ENCODE measurements at places on chromosomes 5 and 9.

DNA sequence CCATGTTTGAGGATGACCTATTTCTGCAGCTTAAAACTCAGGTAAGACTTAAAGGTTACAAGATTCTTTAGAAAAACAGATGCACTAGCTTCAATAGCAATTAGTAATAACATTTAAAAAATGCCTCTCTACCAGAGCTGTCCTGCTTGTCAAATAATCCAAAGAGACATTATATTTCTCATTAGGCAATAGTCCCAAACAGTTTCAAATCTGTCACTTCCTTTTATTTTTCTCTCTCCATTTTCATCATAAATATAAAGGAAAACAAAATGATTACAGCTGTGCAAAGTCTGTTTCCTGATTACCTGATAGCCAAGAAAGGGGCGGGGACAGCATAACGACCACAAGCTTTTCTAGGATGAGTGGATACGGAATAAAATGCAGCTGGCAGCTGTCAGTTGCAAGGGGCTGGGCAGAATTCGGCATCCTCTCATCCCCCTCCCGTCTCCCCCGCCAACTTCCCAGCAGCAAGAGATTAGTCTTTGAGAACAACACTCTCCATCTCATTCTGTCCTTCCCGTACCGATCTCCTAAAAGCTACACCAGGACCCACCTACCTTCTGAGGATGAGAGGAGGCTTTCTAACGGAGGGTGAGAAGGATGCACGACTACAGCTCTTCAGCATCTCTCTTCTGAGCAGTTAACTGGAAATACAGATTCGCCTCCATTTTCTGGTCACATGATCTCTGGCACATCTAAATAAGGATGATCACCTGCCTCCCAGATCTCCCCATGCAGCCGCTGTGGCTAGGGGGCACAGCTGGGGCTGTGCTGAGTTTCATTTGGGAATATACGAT, 72.5 kb upstream of the PCA3 start:
- no peak for DNase-seq

GRCh38 chr5:94830520-94830919, 212.1 kb downstream of the SLF1 start:
- no peak for DNase-seq

DNA sequence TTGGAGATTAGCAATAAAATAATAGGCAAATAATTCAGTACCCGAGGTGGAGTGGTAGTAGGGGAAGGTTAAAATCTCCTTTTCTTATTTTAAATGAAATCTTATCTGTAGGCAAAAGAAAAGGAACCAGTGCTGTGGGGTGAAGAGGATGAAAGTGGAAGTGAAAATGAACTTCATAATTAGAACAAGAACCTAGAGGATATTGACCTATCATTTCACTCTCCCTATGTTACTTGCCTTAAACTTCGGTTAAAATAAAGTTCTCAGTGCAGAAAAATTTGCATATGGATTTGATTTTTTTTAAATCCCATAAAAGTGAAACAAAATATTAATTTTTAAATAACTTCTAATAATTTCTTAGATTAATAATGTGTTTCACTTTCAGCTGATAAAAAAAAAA, 1094.9 kb upstream of the C9orf72 start:
- DNase-seq = no peak

DNA sequence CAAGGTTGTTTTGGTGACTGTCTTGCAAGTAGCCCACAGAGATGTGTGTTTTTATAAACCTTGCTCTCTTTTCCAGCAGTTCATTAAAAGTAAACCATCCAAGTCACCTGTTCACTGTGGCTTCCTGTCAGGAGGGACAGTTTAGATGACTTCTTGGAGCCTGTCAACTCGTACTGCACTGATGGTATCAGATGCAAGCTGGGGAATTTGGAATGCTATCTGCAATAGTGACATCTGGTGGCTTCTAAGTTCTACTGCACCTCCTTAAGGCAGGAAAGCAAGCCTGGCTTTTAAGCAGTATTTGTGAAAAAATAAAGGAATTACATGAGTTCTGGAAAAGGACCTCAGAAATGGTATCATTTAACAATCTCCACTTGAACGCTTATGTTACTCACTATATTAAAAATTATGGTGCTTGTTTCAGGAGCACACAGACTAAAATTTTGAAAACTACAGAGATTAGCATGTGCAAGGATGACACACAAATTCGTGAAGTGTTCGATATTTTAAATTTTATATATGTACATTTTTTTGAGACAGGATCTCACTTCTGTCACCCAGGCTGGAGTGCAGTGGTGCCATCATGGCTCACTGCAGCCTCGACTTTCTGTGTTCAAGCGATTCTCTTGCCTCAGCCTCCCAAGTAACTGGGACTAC, 164.0 kb downstream of the TTC39B start:
- DNase-seq = peak; percentile 17

DNA sequence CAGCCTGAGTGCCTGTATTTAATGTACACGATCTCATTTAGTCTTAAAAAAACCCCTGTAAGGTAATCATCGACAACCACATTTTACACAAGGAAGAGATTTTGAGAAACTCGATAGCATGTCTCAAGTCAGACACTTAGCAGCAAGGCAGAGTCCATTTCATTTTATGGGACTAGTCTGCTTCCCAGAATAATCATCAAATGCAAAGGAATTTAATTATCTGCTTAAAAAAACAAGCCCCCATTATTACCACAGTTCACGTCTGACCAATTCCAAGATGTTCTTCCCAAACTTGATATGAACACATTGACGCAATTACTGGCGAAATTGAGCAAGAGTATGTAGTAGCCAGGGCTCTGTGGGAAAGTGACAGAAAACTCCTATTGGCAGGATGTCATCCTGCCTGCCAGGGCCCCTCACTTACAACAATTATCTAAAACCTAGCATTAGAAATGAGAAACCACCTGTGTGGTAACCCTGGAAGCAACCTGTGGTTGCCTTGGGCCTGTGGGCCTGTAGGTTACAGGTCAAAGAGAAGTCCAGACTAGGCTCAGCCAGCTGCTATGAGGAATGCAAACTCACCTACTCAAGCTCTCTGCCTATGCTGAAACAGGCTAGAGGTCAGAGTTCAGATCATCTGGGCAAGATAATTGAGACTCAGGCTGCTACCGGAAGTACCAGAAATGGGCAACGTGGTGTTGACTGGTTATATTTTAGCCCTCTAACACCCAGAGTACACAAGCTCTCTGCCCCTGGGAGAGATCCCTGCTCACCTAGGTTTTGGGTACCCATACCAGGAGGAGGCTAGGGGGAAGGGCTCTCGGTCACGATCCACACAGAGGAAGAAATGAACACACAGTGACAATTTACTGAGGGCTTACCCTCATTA, 1.6 kb downstream of the B4GALT1 start:
- no peak for DNase-seq

- DNase-seq = no peak
Measured at GRCh38 chr9:93122721-93123221, 11.3 kb downstream of the NINJ1 start.

- DNase-seq = no peak
Measured at GRCh38 chr9:89363921-89364665, 45.8 kb downstream of the SECISBP2 start.

GRCh38 chr9:127970401-127971313, 10.1 kb downstream of the EEIG1 start:
- DNase-seq = peak; percentile 46

GRCh38 chr5:181039471-181039870, 595 bp upstream of the BTNL9 start:
- no peak for DNase-seq

DNA sequence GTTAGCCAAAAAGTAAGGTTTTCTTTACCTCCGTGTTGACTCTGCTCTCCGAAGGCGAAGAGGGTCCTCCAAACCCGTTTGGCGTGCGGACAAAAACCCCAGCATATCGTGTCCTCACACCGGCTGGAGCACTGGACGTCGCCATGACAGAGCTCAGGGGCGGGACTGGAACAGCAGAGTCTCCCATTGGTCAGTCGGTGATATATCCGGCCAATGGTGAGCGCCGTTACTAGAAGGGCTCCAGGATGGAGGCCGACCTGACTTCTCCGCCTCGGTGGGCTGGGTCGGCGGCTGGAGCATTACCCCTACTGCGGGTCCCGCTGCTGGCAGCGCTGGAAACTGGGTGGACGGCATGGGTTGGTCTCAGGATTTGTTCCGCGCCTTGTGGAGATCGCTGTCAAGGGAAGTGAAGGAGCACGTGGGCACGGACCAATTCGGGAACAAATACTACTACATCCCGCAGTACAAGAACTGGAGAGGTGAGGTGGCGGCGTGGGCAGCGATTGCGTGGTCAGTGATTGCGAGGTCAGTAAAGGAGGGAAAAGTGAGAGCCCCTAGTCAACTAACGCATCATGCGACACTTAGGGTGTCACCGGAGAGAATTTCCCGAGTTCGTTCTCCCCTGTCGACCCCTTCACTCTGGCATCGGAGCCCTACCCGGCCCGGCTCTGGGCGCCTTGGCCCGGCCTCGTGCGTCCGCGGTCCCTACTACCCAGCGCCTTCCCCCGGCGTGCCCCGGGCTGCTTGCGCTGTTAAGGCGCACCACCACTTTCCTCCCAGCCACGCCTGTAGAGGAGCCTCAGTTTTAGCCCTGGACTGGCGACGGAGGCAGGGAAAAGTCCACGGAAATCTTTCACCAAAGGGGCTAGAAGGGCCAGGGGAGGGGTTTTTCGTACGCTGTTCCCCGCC, at the start of the genes ERCC8 and NDUFAF2:
Gene ERCC8 (minus strand): TSS at position 167 of the 909 bp plus-strand sequence. CDS start 62 bp downstream, at position 105.
Gene NDUFAF2 (plus strand): TSS at position 302 of the 909 bp plus-strand sequence. CDS start 51 bp downstream, at position 353.
- DNase-seq = peak; percentile 59

DNA sequence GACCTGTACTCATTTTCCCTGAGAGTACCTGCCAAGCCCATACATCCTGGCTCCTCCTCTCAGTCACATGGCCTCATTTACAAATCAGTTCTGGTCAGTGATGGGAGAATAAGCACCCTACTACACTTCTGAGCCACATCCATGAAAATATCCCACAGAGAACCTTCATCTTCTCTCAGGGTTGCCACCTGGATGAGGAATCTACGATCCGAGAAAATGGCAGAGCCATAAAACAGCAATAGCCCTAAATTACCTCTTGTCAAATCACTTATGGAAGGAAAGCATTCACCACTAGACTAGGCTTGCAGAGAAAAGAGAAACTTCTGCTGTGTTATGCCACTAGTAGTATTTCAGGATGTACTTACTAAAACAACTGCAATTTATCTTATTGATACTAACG, 324.8 kb downstream of the BNC2 start:
- no peak for DNase-seq

DNA sequence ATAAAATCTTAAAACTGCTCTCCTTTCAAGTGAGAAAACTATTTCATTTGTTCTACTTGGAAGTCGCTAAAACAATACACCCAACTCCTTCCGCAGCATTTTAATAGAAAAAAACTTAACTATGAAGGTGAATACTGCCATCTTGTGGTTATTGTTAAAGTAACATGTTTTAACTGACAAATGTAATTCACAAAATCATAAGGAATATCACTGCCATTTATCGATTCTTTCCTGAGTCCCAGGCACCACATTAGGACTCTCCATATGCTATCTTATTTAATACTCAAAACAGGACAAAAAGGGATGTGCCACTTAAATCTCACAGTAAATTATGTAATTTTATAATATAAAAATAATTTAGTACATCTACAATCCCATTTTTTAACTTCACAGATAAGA, 130.5 kb upstream of the ITGA1 start:
- DNase-seq = peak; percentile 73

DNA sequence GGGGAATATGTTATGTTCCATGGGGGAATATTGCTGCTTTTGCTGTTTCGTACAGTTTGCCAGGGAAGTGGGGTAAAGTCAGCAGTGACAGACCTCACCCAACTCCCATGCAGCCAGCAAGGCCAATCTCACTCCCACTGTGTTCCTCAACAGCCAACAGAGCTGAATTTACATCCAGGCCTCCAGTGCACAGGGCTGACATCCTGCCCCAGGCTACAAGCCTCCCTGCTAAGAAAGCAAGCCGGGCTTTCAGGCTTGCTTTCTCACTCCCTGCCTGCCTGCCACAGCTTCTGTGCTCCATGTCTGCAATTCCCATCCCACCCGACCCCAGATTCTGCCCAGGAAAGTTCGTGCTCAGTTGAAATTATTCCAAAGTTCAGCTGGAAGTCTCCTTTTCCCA, 25.5 kb upstream of the SNCAIP start:
- no peak for DNase-seq

- no peak for DNase-seq
Measured at GRCh38 chr5:36724467-36725332, 118.3 kb downstream of the SLC1A3 start.

DNA sequence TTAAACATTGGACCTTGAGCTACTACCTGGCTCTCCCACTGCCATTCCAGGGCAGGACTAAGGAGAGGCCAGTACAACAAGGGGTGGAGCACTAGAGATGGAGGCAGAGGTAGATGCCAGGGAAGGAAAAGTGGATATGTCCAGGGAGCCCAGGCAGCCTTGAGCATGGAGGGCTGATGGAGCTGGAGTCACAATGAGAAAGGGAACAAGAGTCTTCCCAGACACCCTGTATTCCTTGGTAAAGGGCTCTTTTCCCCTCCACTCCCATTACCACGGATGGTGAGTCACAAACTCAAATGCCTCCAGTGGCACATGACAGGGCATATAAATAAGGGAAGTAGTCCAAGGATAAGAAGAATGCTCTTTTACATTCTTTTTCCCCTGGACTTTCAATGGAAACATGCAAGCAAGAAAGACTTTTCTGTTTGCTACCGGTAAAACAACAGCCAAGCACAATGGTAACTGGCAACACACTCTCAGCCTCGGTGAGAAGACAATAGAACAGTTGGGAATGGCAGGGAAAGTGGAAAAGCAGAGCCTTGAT, 16.7 kb downstream of the ERAP1 start:
- no peak for DNase-seq

DNA sequence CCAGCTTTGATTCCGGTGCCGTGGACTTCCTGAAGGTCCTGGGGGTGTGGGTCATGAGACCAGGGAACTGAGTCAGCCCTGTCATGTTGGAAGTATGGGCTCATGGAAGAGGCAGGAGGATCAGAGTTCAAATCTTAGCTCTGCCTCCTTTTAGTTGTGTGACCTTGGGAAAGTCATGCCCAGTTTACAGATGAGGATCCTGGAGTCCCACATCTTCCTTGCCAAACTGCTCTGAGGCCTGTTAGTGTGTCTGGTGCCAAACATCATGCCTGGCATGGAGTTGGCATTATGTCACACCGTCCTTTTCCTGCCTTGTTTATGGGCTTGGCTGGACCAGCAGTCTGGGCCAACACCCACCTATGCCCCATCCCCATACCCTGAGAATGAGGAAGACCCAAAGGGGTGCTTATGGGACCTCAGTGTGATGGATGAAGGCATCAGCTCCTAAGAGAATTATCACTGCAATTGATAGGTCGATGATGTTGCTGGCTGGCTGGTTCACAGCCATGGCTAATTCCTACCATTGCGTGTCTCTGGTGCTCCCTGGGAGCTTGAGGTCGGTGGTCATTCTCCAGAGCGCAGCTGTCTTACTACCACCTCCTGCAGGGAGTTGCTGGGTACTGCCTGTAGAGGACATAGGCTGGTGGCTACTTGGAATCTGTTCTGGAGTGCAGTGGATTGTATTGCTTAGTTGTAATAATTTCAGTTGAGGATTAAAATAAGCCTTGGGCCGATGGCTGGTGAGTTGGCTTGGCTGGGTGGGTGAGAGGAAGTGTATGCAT, 140.5 kb upstream of the PITX1 start:
- DNase-seq = no peak

DNA sequence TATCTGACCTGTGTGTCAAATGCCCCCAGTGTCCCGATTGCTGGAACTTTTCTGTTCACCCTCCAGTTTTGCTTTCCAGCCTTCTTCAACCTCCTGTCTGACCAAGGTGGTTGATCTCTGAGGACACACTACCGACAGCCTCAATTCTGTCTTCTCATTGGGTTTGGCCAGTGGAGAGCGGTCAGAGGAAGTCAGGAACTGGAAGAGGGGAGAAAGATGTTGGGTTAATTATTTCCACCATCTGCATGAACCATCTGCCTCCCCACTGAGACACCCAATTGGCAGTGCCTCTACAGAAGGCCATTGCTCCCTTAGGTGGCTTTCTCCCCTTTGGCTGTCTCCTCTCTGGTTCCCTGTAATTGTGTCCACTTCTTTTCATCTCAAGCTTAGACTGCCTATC, 154.3 kb upstream of the RAI14 start:
- DNase-seq = no peak

All from NCI-H1436 treated with DMSO at 0.1 percent for 48 hours (cell line).